ENCODE measurements at places on chromosomes 12 and 14.
A peak's percentile ranks its signal among the peaks of the same experiment; 100 is the strongest.

DNA sequence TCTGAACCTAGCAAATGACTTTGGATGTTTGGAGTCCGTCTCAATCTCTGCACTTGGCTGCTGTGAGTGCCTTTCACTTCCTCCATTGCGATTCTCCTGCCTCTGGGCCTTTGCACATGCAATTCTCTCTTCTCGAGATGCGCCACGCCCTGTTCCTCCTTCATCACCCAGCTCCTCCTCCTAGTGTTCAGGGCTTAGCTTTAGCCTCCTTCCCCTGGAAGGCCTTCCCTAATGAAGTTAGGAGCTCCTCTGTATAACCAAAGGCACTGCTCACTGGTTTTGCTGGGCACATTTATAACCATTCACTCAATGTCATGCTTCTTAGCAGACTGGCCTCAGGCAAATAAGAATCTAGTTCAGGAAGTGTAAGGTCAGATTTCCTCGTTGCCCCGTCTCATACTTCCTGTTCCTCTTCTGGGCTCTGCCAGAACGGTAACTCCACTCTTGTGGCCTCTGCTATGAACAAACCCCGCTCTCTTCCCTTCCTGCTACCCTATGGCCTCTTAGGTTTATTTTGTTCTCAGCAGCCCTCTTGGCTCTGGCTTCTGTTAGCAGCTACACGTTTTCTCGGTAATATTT, 171.4 kb downstream of the CRADD start:
- no peak for DNase-seq

DNA sequence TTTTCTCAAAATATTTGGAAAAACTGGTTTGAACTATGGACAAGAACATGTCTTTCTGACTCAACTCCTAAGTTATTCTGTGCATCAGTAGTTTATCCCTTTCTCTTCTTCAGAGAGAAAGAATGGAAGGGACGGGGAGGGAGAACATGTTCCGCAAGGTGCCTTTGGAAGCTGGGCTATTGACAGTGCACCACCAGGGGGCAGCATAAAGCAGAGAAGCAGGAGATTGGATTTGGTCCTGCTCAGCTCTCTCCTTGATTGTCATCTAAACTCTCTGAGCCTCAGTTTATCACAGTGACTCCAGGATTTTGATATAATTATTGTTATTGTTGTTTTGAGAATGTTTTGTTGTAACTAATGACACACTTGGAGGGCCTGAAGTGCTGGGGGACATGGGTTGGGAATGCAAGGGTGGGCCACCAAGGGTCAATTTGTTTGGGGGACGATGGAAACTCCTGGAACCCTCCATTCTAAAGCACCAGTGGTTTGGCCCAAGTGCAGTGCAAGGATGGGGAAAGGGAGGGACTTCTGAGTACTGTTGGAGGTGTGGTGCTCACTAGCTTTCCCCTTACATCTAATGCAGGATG, 45.3 kb upstream of the ANO6 start:
- peak; percentile 21 for DNase-seq

GRCh38 chr12:95116773-95117172, 43.4 kb upstream of the NR2C1 start:
- no peak for DNase-seq

GRCh38 chr12:40034712-40035111, 71.2 kb downstream of the SLC2A13 start:
- no peak for DNase-seq

DNA sequence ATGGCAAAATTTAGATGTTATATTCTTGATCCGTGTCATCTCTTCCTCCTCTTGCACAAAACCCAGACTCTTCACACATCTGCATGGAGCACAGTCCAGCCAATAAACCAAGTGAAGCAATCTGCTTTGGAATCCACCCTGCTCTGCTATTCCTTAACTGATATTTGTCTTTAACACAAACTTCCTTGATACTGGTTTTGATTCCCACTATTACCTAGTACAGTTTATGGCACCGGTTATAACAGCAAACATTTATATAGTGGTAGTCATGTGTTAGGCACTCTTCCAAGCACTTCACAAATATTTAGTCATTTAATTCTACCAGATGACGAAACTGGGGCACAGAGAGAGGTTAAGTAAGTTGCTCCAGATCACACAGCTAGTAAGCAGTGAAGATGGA, 12.5 kb downstream of the STYK1 start:
- DNase-seq = no peak

- no peak for DNase-seq
Measured at GRCh38 chr14:73977896-73978295, 27.8 kb downstream of the COQ6 start.

DNA sequence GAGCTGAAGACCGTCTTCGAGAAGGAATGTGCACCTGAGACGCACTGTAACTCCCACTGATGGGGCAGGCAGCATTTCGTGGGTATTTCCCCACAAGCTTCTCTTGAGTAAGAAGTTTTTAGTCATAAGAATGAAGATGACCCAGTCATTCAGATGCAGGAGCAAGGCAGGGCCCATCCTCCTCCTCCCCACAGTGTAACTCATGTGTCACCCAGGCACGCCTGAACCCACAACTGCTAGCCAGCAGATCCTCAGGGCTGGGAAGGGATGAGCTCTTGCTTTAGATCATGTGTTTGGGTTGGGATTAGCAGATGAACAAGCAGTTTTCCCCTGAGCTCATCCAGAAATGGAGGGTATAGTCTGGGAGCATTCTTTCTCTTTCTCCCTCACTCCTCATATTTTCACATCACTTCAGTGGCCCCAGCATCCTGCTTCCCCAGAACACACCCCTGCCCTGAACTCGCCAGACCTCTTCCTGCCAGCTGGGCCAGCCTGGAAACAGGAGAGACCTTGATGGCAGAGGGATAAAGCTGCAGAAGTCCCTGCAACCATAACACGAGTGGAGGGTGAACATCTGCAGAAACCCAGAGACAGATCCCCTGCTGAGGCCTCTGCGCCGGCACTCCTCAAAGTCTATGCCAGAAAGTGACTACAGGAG, 73.3 kb downstream of the B4GALNT3 start:
- no peak for DNase-seq

- no peak for DNase-seq
Measured at GRCh38 chr14:89429199-89430181, 12.5 kb upstream of the FOXN3 start.

DNA sequence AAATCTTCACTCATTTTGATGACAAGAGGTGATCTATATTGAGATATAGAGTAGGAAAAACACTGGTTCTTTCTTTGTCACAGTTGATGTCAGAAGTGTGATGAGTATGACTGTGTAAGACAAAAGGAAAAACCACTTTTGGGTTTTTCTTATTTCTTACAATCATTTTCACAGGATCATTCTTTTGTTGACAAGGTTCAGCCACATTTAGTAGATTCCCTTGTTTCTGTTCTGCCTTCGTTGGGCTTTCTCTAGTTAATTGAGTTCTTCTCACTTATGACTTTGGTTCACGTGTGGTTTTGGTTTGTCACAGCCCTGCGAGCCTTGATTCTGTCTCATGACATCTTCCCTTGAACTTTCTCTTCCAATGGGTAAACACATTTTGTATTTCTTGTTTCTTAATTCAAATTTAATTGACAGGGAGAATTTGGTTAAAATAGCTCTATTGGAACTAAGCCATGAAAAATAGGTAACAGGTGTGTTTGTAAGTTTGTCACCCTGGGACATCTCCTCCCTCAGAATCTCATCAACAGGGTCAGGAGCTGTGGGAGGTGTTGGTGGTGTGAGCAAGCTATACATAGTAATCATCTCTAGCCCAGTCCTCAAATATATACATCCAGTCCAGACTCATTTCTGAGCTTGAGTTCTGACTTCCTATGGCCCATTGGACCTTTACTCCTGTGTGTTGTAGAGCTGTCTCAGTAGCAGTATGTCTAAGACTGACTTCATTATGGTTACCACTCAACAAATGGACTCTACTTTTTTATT, 255.3 kb downstream of the BMP4 start:
- DNase-seq = no peak

DNA sequence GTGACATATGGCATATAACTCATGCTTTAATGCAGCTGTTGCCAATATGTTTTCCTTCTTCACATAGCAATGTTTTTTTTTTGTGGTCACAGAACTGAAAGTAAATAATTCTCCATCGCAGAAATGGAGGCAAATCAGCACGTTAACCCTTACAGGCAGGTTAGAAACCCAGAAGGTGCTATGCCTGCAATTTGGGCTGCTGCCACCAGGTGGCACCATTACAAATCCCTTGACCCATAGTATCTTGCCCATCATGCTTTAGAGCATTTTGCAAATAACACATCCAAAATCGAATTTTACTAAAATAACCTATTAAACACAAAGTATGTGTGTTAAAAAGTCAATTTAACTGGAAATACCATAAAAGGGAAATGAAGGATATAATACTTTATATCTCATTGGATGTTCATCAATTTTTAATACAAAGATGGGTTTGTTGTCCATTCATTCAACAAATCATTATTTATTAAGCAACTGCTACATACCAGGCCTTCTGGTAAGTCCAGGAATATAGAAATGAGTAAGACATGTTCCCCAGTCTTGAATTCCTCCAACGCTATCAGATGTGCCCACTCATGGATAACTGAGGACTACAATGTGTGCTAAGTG, 340.1 kb downstream of the GLT1D1 start:
- no peak for DNase-seq

Data from stimulated activated CD8-positive, alpha-beta memory T cell treated with anti-CD3 and anti-CD28 coated beads, Interleukin-15, amount 100 ng/mL, for 4 hours (primary cell).